ENCODE measurements at places on chromosomes 12 and 14.

DNA sequence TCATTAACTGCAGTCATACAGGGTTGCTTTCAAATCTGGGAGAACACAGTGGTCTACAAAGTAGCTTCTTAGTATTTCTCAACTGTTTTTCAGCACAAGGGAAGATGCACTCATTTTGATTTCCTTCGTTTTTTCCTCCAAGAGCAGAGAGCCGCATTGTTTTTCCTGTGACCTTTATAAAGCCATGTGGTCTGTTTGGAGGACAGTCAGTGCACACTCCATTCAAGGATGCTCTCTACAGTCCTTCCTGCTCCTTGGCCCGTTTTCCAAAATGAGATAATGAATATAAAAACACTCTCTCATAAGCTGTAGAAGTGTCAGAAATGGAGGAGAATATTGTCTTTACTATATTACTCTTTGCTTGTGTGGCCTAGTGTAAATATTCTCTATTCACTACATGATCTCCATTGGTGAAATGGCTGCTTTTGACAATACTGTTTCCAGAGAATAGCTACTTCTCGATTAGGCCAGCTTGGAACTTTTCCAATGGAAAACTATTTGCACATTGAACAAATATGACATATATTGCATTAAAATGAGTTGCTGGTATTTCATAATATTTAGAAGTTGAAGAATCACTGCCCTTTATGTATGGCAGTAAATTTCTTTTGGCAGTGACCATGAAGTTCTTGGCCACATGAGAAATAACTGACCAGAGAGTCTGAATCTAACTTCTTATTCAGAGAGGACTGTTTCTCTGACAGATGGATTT, 393.1 kb upstream of the RGS6 start:
- DNase-seq = no peak

- peak; percentile 5 for DNase-seq
Observed at GRCh38 chr12:62912644-62913043, 22.3 kb downstream of the PPM1H start.

DNA sequence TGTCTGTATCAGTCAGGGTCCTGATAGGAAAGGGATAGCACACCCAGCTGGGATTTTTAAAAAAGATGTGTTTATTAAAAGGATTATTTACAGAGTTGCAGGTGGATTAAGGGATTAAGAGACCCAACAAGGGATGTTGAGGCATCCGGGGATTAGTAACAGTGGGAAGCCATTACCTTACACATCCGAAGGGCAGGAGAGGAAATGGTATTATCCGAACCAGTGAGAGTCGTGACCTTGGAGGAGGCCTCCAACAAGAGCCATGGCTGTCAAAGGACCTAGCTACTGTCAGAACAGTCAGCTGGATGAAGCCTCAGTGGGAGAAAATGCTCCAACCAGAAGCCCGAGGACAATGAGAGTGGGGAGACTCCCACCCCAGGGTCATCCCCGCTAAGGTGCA, 146.3 kb upstream of the KRAS start:
- DNase-seq = no peak

DNA sequence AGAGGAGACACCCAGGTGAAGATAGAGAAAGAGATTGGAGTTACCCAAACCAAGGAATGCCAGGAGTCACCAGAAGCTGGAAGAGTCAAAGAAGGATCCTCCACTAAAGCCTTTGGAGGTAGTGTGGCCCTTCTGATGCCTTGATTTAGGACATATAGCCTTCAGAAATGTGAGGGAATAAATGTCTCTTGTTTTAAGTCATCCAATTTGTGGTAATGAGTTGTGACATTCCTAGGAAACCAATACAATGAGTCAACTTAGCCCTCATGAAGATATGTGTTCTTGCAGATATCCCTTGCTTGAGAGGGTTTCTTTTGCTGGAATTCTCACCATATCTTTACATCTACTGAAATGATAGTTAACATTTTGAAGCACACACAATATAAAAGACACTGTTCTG, 58.8 kb downstream of the CCER1 start:
- DNase-seq = no peak

DNA sequence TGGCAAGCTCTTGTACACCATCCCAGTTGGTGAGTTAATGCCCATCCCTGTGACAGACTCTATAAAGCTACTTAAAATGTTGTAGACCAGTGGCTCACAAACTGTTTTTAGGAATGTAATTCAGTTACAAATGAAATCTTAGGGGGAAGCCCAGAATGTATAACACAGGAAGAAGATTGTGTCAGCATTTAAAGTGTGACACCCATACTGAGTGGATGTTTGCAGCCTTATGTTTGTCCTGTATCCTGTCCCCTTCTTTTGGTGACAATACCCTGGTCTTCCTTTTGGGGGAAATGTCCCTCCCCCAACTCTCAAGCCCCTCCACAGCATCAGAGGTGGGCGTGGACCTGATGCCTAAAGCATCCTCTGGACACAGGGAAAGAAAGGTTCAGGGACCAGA, 47.6 kb upstream of the FAM222A start:
- DNase-seq = no peak

DNA sequence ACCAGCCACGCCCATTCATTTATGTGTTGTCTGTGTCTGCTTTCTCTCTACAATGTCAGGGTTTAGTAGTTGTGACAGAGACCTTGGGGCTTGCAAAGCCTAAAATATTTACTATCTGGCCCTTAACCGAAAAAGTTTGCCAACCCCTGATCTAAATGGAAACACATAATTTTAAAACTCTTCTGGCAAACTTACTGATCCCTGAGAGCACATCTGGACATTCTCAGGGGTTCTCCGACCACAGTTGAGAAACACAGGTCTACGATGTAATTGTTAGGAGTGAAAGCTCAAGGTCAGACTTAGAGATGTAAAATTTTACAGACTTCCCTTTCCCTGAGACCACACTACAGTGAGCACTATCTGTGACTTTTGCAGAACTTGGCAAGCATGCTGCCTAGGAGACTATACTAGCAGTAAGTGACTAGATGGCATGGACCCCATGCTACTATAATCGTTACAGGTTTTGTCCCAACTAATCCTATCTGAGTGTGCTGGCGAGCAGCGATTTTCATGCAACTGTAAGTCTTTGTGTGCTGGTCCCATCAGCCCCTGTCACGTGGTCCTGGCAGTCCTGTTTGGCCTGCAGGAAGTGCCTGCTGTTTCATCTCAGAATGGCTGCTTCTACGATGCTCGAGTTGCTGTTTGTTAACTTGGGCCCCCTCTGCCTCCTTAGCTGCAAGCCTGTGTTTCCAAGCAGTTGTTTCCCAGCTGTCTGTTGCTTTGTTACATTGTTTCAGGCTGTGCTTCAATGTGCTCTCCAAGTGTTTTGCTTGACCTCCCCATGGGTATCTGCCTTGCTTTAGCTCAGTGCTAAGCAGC, 21.6 kb downstream of the TMTC2 start:
- no peak for DNase-seq

DNA sequence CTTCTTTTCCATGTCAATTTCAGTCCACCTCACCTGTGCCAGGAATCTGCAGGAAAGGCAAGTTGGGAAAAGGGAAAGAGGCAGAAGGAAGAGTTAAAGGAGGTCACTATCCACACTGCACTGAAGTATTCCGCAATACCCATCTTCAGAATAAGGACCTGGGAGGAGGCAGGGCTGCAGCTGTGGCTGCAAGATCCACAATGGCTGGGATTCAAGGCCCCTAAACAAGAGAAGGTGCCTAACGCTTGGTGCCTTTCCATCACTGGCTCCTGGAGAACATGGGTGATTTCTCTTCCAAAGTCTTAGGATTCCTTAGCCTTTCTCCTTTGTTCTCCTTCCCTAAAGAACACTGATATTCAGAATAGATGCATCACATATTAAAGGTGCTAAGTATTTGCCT, 204.0 kb downstream of the GRIN2B start:
- DNase-seq = no peak

- DNase-seq = no peak
Observed at GRCh38 chr12:106004289-106004688, 134.5 kb downstream of the NUAK1 start.

GRCh38 chr12:108568338-108569154, 6.2 kb downstream of the ISCU start:
- DNase-seq = peak; percentile 7

DNA sequence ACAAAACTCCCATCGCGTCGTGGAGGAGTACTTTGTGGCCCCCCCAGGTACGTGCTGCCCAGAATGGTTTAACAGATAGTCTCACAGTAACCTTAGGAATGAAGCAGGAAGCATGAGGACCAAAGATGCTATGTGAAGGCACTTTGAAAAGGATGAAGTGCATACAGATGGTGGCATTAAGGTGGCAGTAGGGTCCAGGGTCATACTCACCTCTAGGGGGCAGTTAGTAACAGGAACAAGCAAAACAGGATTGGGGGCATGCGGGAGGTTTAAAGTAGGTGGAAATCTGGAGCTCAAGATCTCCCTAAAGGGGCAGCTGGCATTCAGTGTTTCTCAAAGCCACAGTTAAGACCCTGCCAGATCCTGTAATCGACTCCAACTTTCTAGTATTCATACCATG, 10.9 kb downstream of the GATC start:
- DNase-seq = no peak

- DNase-seq = no peak
Observed at GRCh38 chr14:98325761-98326160, 946.2 kb downstream of the BCL11B start.

GRCh38 chr14:73739174-73739898, 25.2 kb upstream of the PNMA1 start:
- no peak for DNase-seq

GRCh38 chr12:24898185-24898584, 50.7 kb downstream of the BCAT1 start:
- DNase-seq = no peak

GRCh38 chr14:31819281-31819680, 257.8 kb upstream of the ARHGAP5 start:
- no peak for DNase-seq

GRCh38 chr12:47938594-47938993, 24.8 kb upstream of the TMEM106C start:
- no peak for DNase-seq

DNA sequence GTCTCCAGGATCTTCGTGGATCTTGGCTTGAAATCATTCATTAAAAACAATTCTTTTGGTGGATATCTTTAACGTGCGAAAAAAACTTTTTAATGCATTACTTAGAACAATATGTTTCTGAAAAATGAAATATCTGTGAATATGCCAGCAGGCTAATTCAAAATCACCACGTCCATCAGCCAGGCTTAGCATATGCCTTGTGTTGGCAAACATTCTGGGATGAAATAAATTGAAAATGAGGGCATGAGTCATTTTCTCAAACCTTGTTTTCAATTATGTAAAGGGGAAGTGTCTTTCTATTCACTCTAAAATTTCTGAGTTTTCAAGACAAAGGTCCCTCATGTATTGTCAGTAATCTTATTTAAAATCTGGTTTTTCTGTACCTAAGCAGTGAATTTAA, 393.9 kb downstream of the PAWR start:
- no peak for DNase-seq

DNA sequence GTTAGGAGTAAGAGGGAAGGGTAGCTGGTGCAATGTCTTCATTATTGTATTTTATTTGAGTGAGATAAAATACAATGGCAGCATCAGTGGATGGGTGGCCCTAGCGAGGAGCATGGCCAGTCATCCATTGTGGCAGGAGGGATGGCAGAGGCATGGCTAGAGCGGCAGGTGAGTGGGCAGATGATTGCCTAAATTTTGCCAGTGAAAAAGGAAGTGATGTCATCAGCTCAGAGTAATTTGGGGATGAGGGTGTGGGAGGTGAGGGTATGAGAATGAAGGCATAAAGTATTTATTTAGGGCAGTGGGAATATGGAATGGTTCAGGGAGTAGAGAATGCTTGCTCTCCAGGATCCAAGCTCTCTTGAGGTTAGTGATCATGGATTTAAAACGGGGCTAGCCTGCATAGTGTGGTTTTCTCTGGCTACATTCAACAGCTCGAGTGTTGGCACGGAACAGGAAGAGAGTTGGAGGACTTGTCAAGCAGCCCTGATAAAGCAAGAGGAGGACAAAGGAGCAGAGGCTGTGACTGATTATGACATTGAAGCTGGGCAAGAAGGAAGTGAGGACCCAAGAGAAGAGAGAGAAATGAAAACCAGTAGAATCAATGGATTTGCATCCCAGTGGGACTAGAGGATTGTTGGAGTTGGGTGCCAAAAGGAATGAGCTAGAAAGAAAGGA, 18.7 kb upstream of the SERPINA6 start:
- DNase-seq = no peak

- DNase-seq = no peak
Observed at GRCh38 chr14:100117633-100118395, 41.6 kb downstream of the DEGS2 start.

DNA sequence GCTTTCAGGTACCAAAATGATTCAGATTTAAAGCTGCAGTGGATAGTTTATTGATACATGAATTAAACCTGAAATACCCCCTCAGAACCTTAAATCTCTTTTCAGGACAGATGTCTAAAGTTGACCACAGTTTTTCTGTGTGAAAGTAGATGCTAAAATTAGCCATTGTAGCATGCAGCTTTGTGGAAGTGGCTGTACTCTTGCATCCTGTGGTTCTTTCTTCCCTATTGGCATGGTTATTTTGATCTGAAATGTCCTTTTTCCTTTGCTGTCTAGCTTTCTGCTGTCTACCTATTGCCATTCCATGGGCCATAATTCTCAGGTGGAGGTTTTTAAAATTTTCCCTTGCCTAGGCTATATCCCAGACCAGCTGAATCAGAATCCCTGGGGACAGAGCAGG, 455.6 kb downstream of the ZFP36L1 start:
- no peak for DNase-seq

DNA sequence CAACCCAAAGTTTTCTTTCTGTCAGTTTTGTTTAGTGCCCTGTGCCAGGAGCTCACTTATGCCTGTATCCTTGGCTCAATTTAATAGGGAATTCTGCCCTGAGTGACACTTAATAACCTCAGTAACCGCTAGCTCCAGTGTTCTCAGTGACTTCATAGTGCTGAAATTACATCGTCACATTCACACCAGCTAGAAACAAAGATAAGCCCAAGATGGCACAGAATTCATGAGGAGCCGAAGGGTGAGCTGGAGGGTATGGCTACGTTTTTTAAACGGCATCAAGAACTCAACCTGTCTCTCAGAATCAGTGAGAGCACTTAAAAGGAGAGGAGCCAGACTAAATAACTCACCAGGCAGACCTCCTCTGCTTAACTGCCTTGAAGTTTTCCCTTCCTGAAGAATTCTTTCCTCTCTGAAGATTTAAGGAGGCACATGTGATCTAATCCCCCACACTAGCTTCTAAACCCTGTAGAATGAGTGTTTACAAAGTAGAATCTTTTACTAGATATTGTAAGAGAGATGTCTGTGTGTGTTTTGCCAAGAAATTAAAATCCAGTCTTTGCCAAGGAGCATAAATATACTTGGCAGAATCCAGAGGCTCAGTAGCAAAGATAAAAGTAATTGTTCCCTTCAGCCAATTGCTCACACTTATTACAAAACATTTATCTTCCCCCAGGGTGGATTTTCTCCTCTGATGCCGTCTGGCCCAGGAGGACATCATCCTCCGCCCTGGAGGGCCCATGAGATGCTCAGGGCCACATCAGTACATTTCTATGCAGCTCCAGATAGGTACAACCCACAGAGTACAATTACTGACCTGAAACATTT, 37.3 kb downstream of the PTGER2 start:
- no peak for DNase-seq

DNA sequence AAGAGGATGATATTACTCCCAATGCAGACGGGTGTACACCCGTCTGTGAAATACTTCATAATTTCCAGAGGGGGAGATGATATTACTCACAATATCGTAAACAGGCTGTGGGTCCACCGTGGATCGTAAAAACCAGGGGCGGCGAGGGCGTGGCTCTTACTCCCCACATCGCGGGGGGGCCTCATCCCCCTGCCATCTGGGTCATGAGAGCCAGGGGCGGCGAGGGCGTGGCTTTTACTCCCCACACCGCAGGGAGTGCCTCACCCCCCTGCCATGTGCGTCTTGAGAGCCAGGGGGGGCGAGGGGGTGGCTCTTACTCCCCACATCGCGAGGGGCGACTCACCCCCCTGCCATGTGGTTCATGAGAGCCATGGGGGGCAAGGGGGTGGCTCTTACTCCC, 86.2 kb upstream of the GNG2 start:
- DNase-seq = no peak

Measured in SHP77 (cell line).